ENCODE measurements at places on chromosomes 4 and X.
A peak's percentile ranks its signal among the peaks of the same experiment; 100 is the strongest.

- no peak for DNase-seq
Measured at GRCh38 chr4:6271701-6272465, 2.2 kb downstream of the WFS1 start.

- no peak for DNase-seq
Measured at GRCh38 chrX:102580891-102581290, 18.4 kb upstream of the ARMCX5 start.

- no peak for DNase-seq
Measured at GRCh38 chr4:188876881-188877280, 737.6 kb downstream of the TRIML1 start.

GRCh38 chr4:185201977-185202962, 1.5 kb downstream of the CFAP97 start:
- DNase-seq = no peak

GRCh38 chr4:149293046-149293649, 522.5 kb downstream of the IQCM start:
- peak; percentile 46 for DNase-seq

- DNase-seq = peak; percentile 3
Measured at GRCh38 chrX:17597836-17598439, 139.4 kb upstream of the SCML1 start.

DNA sequence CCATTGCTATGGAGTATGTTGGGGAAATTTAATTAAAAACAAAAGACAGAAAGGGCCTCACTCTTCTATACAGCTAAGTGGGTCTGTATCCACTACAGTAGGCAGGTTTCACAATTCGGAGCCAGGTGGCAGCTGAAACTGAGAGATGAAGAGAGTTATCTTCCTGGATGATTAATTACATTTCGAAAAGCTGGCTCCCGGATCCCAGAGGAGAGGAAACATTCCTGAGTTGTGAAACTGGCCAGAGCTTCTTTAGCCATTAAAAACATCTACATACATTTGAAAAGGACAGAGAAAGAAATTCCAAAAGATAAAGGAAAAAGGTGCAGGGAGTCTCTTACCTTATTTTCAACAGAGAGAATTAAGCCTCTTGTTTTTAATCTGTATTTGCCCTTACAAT, 15.5 kb upstream of the PDZD4 start:
- DNase-seq = peak; percentile 39

DNA sequence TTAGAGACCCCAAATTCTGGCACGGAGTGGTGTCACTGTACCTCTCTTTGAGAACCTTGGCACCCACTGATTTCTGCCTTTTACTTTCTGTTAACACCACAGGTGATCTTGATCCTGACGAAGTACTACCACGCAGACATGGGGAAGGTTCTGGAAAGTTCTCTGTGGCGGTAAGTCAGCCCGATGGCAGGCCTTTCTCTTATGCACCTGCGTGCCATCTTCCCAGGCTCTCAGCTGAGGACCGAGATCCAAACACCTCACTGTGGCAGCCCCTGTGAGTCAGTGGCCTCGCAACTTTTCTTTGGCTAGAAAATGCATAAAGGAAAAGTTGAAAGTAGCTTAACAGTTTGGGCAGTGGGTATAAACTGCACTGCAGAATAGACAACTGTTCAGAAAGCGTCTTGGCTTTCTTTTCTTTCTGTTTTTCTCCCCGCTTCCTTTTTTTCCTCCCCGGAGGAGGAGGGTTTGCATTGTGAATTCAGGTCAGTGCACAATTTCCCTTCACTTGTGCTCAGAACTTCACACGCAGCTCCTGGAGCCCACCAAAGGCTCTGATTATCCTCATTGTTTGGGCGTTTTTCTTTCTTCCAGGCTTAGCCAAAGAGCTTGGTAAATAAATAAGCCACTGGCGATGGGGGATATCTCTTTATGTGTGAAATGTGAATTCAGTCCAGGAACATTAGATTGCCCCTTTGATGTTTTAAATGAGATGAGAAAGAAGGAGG, 38.4 kb downstream of the PSAPL1 start:
- DNase-seq = no peak

GRCh38 chr4:57491388-57491787, 381.2 kb upstream of the IGFBP7 start:
- no peak for DNase-seq

DNA sequence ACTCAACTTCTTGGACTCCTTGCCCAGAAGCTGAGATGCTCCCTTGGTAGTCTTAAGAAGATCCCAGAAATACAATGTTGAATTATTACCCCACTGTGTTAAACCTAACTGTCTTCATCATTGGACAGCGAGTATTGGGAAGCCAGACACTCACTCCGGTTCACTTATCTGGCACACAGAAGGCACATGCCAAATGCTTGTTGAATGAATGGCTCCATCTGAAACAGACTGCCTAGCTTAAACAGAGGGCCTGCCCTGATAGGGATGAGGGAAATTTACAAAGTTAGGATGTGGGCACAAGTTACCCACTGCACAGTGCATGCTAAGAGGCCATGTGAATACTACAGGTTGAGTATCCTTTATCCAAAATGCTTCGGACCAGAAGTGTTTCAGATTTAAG, 79.3 kb downstream of the RASL11B start:
- no peak for DNase-seq

DNA sequence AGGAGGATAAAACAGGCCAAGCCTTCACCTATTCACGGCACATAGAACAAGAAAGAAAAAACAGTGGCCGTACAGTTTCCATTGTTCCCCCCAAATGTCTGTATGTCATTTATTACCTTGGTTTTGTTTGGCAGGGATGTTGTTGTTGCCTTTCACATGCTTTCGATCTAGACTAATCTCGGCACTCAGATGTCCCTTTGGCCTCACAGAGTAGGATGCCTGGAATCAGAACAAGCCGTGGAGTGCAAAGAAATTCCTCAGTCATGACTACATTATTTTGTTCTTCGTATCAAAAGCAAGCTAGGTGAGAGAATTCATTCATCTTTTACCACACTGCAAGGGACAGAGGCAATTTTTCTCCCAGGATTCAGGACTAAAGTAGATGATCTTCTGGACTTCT, 106.9 kb downstream of the SMIM20 start:
- peak; percentile 14 for DNase-seq

DNA sequence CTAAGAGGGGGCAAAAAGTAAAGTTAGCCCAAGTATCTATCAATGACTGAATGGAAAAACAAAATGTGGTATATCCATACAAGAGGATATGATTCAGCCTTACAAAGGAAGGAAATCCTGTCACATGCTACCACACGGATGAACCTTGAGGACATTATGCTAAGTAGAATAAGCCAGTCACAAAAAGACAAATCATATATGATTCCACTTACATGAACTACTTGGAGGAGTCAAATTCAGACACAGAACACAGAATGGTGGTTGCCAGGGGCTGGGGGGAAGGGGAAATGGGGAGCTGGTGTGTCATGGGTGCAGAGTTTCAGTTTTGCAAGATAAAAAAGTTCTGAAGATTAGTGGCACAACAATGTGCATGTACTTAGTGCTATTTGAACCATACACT, 101.8 kb downstream of the SH3KBP1 start:
- DNase-seq = no peak

DNA sequence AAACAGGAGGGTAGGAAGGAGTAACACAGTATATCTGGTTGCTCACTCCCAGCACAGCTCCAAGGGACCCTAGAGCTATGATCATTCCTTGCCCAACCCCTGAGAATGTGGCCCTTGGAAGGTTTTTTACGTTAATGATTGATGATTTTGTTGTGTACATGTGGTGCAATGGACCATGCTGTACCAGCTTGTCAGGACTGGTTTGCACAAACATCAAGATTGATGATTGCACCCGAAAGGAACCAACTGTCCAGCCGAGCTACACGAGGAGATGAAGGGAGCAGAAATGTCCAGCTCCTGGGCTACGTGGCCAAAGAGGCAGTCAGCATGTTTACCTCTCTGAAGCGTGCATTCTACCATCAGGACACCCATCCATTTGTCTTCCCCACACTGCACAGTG, 83.2 kb upstream of the USP9X start:
- no peak for DNase-seq

GRCh38 chr4:145625677-145626622, 6.8 kb downstream of the MMAA start:
- no peak for DNase-seq

- DNase-seq = no peak
Measured at GRCh38 chr4:54228961-54229501, at the start of gene PDGFRA. Gene PDGFRA (plus strand): TSS chr4:54229293. CDS start chr4:54258769, 29,476 bp downstream.

- no peak for DNase-seq
Measured at GRCh38 chr4:1150875-1151274, 21.5 kb downstream of the SPON2 start.

DNA sequence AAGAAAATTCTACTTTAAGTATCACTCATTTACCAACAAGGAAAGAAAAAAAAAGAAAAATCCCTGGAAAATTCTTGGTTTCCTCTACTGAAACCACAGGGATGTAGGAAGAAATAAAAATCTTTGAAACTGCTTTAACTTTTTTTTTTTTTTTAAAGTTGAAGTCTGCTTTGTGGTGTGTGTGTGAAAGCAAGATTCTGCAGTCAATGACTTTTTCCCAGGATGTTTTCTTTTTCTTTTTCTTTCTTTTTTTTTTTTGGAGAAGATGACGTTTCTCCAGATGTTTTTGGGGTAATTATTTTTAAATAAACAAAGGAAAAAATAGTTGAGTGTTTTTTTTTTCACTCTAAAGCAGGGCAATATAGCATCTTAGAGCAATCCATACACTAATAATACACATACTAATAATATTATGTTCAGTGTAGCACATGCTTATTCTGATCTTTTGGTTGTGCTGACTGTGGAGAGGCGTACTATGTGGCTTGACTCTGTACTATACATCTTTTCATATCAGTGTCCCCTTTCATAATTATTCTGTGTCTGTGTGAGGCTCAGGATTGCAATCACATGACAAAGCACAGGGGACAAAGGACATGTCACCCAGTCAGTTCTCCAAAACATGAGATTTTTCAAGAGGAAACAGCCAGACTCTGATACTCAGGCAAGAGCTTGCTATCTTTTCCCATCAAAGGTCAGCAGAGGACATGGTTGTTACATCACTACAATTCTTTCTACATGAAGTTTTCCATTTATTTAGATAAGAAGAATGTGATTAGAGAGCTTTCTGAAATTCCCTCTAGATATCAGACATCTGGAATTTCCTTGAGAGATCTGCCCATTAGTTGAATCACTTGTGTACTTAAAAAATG, 111.0 kb downstream of the PDE5A start:
- peak; percentile 76 for DNase-seq

GRCh38 chrX:1807301-1807731, 192.5 kb downstream of the ASMT start:
- DNase-seq = no peak

DNA sequence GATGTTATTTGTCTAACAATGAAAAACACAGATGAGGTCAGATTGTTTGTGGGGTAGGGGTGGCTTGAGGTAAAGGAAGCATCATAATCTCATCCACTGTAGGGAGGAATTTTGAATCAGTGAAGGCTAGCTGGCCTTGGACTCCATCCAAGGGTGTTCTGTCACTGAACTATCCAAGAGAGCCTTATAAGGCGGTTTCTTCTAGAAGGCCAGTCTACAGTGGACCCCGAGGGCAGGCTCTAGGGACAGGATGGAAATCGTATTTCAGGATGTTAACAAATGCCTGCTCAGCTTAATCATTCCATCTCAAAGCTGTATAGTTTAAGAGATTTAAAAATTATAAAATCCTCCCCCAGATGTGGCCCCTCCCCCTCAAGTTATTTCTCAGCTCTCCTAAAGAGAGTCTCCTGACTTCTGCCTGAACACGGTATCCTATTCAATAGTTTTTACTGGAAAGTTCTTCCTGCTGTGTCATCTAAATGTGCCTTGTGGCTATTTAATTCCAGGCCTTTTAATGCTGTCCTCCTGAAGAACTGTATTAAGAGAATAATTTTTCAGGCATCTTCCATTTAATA, 8.0 kb downstream of the IGFBP7 start:
- DNase-seq = no peak

DNA sequence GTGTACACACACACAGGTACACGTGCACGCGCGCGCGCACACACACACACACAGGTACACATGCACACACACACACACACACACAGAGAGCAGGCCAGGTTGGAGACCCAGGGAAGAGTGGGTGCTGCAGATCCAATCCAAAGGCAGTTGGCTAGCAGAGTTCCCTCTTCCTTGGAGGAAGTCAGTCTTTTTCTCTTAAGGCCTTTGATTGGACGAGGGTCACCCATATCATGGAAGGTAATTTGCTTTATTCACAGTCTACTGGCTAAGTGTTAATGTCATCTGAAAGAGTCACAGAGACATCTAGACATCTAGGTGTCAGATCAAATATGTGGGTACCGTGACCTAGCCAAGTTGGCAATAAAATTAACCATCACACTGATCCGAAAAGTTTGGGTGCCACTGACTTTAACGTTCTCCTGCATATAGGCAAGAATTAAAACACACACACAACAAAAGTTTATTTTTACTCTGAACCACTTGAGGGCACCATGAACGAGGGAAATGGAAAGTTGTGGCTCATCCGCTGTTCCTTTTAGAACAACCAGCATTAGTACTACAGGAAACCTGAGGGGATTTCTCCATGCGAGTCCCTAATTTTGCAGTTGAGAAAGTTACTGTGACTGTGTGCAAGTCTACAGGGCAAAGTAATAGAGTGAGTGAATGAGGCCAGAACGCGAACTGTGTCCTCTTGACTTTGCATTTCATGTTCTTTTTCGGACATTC, 66.0 kb upstream of the STOX2 start:
- DNase-seq = no peak

DNA sequence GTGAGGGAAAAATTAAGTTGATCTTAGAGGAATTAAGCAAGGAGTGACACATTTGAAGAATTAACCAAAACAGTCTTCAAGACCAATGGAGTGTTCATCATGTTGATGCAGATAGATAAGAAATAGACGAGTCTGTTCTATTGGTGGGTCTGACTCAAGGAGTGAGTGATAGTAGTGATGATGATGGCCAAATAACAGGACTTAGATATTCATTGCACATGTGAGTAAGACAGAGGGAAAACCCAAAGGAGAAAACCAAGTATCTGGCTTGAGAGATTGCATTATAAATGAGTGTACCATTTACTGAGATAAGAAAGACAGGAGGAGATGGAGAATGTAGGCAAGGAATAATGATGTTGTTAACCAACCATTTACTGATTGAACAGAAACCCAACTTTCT, 321.3 kb downstream of the ADGRL3 start:
- DNase-seq = peak; percentile 81

GRCh38 chr4:1333256-1333655, 13.8 kb upstream of the UVSSA start:
- DNase-seq = no peak

GRCh38 chr4:155946486-155946885, 7.2 kb downstream of the CTSO start:
- DNase-seq = peak; percentile 80

- no peak for DNase-seq
Measured at GRCh38 chr4:168664242-168664891, 167.5 kb downstream of the PALLD start.

DNA sequence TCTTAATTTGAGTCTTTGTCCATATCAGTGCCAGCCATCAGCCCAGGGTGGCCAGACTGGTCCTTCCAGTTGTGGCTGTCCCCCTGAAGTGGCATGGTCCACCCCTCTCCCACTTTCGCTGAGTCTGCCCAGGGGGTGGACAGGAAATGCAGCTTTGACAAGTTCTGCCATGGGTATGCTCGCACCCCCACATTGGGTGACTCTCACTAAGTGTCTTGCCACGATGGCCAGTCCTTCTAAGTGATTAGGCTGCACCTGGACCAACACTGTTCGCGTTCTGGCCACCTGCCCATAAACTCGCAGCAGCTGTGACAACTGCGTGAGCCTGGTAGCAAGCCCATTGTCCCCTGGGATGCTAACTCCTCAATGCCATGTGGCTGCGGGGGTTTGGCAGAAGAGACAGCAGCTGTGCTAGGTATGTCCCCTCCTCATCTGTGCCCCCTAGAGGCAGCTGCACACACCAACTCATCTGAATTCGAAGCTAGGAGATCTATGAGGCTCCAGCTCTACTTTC, 10.0 kb upstream of the LNX1 start:
- no peak for DNase-seq

Data from NCI-H226 (cell line).